DMS79 (cell line): ENCODE measurements at places on chromosomes 2 and 18.
A peak's percentile ranks its signal among the peaks of the same experiment; 100 is the strongest.

- no peak for DNase-seq
Observed at GRCh38 chr2:231413456-231413855, 17.9 kb downstream of the B3GNT7 start.

DNA sequence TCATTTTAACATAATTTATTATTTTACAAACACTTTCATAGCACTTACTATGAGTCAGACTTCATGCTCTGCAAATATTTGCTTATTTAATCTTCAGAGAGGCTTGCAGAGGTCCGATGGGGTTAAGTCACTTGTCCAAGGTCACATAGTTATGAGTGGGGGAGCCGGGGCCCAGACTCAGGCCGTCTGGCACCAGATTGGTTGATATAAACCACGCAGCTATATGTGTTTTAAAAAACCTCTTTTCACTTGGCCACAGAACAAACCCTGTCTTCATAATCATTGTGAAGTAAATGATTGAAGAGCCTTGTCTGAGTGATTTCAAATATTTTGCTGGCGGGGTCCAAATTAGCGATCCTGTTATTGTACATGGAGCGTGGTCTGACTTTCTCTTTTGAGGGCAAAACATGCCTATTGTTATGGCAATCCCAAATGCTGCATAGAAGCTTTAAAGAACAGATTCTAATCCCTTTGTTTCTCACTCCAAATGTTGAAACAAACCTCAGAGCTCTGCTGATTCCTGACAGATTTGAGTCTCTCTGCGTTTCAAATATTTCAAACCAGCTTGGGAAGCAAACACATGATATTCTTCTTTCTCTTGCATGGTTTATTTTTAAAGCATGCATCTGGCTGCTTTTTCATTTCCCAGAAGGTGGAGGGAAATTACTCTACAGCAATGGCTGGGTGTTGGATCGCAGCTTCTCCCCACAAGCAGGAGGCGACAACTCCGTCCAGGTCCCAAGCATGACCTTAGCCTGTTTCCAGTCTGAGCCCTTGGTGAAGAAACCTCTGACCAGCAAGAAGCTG is 142.4 kb downstream of the DDX1 start:
- no peak for DNase-seq

- DNase-seq = no peak
Observed at GRCh38 chr2:106868275-106868674, 17.7 kb downstream of the ST6GAL2 start.

GRCh38 chr2:33015421-33016142 is 68.8 kb downstream of the LTBP1 start:
- DNase-seq = no peak

DNA sequence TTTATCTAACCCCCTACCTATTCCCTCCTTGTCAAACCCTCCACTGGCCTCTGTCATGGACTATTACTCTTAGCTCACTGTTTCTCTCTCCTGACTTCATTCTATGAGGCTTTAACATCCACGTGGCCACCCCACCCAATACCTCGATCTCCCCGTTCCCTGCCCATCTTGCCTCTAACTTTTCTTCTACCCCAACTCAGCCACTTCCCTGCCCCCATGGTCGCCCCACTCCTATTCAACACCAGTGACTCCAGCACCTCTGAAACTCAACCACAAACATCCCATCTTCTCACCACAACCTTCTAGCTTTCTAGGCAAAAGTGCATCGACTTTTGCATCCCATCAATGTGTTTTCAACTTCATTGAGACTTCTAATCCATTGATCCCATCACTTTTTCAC is 94.2 kb upstream of the EPAS1 start:
- no peak for DNase-seq

DNA sequence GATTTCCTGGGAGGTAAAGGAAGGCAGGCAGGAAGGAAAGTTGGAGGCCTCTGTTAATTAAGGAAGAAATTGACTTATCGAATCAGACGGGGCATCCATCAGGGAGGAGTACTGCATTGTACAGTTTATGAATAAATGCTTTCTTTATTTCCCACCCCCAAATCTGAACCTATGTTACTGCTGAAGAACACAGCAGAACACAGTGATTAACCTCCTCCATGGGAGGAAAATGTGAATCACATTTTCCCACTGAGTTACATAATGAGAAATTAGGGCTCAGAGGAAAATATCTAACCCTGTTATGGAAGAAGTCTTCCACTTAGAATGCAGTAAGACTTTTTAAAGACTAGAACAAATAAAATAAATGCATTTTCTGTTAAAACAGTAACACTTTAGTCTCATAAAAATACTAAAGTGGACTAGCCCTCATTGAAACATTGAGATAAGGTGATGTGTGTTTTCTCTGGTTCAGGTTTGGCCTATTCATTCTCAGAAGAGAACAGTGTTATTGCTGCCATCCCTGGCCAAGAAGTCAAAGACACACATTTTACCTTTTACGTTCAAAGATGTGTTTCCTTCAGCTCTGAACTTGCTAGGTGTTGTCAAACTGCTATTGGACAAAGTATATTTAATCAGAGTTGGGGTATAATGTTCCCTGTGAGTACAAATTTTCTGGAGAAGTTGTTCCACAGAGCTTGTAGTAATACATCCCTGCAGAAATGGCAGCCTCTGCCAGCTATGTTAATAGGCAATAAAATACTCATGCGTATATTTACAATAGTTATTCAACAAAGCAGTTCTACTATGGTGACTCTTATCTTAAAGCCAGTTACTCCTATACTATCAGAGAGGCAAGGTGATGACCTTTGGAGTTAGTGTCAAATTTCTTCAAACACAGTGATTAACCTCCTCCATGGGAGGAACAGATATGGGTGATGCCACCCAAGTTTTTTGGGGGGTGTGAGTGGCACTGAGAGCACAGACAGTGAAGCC is 11.1 kb downstream of the DNAH6 start:
- no peak for DNase-seq

DNA sequence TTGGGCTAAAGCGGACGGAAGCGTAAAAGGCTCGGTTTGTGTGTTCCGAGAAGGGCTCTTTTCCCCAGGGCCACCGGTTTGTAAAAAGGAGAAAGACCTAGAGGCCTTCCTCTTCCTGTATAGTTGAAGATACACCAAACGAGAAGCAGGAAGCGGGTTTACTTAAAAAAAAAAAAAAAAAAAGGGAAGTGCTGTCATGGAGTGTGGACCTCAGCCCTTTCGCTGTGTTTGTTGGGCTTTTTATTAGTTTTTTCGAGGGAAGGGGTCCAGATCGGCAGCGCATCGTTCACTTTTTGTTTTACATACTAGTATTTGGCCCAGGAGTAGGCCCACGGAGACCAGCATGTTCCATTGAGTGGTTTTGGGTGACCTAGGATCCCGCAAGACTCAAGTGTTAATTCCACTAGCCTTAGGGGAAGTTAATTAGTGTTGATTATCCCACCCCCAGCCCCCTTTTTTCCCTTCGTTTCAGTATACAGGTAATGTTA is 676 bp downstream of the ACTR2 start:
- DNase-seq = no peak

DNA sequence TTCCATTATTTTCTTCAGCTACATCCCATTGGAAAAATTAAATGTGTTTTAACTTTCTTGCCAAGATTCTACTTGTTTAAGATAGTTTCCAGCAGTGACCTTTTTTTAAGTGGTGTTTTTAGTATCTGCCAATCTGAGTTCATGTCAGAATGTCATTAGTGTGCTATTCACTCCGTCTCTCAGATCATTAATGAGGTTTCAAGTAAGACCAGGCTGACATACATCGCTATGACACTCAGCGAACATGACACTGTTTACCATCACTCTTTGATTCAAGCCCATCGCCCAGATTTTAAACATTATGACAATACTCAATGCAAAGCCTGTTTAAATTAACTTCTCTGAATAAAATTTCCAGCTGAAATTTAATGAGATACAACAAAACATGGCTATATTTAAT is 272.0 kb upstream of the KYNU start:
- no peak for DNase-seq

DNA sequence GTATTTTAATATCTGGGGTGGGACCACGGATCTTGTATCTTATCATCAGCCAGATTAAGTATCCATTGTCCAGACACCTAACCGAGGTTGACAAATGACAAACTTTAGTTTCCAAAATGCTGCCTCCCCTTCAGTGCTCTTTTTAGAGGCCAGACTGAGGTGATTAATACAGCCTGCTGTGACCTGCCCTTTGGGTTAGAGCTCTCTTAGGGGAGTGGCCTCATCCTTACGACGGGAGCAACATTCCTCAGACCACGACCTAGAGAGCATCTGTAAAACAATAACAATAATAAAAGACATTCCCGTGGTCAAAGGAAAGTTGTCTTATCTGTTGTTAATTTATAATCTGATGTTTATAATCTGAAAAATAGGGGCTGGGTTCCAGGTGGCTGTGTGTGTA is 405.3 kb downstream of the LPIN1 start:
- no peak for DNase-seq

- DNase-seq = no peak
Observed at GRCh38 chr2:25129901-25130520, 38.4 kb downstream of the POMC start.

GRCh38 chr2:188415754-188416083 is 124.0 kb downstream of the GULP1 start:
- DNase-seq = no peak

DNA sequence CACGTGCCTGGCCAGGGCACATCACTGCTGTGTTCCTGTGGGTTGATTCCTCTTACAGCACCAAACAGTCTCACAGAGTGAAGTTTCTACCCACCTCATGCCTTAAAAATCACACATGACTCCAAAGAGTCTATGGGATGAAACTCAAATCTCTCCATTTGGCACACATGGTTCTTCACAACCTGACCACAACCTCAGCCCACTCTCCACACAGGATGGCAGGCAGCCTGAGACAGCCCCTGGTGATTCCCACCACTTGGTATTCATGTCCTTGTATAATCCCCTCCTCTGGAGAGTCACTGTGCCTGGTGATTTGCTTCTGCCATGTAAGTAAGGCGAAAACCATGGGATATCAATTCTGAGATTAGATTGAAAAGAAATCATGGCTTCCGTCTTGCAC is 46.2 kb downstream of the LBH start:
- DNase-seq = no peak

GRCh38 chr2:575727-576236 is 101.4 kb downstream of the TMEM18 start:
- DNase-seq = no peak

DNA sequence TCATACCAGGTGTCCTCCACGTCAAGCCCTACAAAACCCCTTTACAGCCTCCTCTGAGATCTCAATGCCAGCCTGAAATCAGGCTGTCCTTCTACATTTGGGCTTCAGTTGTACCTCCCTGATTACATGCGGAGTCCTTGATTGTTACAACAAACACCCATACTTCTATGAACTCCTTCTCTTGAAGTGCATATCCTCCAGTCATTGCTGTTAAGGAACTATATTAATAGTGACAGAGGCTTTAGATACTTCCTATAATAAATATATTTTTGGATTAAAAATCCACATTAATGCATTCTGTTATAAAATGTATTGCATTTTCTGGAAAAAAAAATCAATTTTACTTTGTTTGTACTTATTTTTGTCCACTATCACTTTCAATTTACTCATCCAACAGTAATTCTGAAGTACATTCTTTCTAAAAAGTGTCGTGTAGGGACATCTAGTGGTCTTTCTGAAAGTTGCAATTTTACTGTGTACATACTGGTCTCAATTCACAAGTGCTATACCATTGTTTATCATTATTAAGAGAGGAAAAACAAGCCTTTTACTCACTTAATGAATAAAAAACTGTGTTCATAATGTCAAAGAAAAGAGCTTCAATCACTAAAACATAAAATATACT is 316.4 kb downstream of the DSEL start:
- peak; percentile 23 for DNase-seq

DNA sequence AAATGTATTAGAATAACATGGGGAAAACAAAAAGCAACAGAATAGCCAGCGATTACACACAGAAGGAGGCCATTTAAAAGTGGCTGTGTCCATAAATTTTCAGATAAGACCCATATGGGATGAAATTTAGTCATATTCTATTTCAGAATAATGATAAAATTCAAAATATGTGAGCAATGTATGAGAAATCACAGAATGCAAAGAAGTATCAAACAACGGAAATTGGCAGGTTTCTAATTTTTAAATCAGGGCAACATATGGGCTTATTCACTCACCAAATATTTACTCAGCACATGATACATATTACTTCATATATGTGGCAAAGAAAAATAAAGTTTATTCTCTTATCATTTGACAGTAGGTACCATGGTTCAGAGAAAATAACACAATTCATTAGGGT is 208.5 kb downstream of the GRB14 start:
- DNase-seq = no peak

- DNase-seq = no peak
Observed at GRCh38 chr18:56100090-56100722, 512.2 kb upstream of the TCF4 start.

DNA sequence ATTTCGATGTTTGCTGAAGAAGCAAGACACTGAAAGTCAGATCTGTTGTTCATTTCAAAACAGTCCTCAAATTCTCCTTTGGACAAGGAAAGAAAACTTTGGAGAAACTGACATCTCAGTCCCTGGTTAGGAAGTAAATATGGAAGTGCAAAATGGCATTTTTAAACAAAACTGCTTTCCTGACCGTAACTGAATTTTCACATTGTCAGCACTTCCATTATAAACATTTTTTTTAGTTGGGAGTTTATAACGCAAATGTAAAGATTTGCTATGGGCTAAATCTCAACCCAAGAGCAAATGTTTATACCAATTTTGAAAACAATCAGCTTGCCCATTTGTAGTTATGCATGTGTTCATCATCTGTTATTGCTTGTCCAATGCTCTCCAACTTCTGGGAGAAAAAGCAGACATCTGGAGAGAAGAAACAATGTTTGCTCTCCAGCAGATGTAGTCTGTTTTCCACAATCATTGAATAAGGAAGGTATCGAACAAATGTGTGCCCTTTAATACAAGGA is 520.1 kb downstream of the ARHGAP15 start:
- no peak for DNase-seq

- no peak for DNase-seq
Observed at GRCh38 chr2:128134573-128134972, 43.6 kb downstream of the UGGT1 start.

- no peak for DNase-seq
Observed at GRCh38 chr2:100959225-100959880, 42.7 kb upstream of the RPL31 start.

- no peak for DNase-seq
Observed at GRCh38 chr18:24421831-24422230, 4.6 kb upstream of the IMPACT start.

- no peak for DNase-seq
Observed at GRCh38 chr2:203774760-203775159, 68.3 kb downstream of the CD28 start.

DNA sequence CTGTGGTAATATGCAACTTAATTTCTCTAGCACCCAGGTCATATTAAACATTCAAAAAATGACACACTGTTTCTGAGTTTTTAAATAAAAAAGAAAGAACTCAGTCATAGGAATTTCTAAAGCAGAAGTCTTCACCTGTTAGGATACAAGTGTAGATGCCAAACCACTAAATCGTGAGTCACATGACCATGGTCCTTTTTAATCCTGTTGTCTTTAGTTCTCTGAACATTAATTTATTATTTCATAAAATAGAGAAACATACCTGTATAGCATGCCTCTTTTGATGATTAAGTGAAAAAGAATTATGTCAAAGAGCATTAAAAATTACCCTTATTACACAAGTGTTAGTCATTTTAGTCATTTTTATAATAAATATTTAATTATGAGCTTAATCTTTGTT is 398.8 kb downstream of the CCDC85A start:
- DNase-seq = no peak

GRCh38 chr2:8882094-8882493 is 44.7 kb upstream of the KIDINS220 start:
- no peak for DNase-seq
